ENCODE measurements at places on chromosomes 13 and 19.
A peak's percentile ranks its signal among the peaks of the same experiment; 100 is the strongest.

DNA sequence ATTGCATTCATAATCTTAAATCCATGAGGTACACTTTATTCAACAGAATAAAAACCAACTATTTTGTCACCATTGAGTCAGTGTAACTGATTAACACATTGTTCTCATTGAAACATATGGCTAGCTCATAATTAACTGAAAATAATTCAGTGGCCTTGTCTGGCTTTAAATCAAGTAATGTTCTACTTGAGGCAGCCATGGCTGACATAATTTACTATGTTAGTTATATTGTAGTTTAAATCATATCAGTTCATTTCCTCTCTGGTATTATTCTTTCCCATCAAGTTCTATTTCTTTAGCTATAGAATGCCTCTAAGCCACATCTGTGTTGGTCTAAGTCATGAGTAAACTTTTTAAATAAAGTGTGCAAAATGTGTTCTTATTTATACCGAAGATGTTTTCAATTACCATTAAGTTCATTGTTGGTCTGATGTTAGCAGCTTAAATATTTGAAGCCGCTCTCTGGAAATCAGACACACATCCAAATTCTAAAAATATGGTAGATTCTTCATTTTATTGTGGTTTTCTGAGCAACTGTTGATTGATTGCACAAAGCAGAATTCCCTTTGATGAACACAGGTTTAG lies 393.7 kb downstream of the GPC6 start:
- no peak for DNase-seq

GRCh38 chr19:47776568-47776967 lies 1.9 kb upstream of the SELENOW start:
- DNase-seq = no peak

DNA sequence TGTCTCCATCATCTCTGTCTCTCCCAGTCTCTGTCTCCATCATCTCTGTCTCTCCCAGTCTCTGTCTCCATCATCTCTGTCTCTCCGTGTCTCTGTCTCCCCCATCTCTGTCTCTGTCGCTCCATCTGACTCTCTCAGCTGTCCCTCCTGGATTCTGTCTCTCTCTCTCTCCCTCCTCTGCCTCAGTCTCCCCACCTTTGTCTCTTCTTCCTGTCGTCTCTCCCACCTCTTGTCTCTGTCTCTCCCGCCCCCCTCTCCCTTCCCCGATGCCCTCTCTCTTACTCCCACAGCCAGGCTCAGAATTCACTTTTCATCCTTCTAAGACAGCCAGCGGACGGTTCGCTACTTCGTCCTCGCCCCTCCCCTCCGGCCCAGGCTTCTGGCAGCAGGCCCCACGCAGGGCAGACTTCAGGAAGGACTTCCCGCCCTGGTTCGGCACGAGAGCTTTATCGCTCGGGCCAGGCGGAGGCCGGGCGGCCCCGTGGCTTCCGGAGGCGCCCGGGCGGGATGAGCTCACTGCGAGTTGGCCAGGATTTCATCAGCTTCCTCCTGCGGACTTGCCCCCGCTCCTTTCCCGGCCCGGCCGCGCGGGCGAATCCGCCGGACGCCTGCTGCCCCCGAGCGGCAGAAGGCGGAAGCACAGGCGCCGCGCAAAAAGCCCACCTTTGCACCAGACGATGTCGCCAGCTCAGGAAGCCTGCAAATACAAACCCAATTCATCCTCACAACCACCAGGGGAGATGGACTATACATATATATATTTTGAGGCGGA lies 12.4 kb upstream of the CCDC9 start:
- DNase-seq = peak; percentile 93

- no peak for DNase-seq
Observed at GRCh38 chr13:52921194-52921593, 72.8 kb upstream of the PCDH8 start.

DNA sequence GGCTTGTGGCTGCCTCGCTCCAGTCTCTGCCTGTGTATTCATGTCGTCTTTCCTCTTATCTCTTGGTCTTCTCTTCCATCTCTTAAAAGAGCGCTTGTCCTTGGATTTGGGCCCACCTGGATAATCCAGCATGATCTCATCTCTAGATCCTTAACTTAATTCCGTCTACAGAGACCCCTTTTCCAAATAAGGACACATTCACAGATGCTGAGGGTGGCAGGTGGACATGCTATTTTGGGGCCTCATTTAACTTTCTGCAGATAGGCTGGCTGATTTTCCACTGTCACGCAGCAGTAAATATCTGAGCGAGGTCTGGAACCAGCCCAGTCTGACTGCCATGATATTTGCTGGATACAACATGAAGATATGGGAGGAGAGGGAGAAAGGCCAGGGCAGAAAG lies 41.5 kb upstream of the TSHZ3 start:
- no peak for DNase-seq

- DNase-seq = no peak
Observed at GRCh38 chr19:23558541-23558940, 128.5 kb downstream of the ZNF675 start.

GRCh38 chr19:48637948-48638830 lies 1.0 kb upstream of the DBP start:
- DNase-seq = no peak

DNA sequence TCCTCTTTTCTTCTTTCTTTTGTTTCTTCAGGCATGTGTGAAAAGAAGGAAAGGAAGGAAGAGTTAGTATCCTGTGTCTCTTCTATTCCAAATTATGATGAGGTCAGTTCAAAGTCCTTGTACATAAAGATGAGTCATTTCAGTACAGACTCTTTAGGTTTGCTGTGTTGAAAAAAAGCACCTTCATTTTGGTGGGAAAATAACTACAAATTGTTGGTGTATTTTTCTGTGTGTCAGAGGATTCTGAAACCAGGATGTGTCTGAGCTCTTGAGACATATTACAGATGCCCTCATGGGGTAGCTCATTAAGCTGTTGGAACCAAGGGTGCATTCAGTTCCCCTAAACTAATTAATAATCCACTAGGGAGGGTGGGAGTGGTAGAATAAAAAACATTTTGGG lies 5.8 kb upstream of the HSPH1 start:
- no peak for DNase-seq

DNA sequence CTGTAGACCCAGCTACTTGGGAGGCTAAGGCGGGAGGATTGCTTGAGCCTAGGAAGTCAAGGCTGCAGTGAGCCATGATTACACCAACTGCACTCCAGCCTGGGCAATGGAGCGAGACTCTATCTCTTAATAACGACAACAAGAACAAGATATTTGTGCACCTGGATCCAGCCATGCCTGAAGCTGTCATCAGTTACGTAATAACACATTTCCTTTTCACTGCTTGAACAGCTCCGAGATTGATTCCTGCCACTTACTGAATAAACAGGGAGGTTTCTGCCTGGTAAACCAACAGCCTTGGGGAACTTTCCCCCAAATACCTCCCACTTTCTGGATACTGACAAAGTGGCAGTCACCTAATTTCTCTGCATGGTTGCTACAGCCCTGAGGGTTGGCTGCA lies 5.4 kb downstream of the KANK2 start:
- no peak for DNase-seq

DNA sequence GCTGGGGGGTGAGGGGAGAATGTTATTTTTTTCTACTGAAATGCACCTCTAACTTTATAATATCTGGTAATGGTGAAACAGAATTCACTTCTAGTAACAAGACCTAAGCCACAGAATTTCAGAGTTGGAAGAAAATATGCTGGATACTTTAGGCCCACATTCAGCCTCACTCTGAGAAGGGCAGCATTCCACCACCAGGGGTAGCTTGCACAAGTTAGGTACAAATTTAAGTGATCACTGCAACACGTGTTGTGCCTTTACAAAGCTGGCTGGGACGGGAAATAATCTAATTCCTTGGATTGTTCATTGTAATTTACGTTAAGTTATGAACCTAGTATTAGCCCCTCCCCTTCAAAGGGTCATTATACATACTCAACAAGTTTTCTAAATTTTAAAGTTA lies 192.3 kb downstream of the RGCC start:
- no peak for DNase-seq

DNA sequence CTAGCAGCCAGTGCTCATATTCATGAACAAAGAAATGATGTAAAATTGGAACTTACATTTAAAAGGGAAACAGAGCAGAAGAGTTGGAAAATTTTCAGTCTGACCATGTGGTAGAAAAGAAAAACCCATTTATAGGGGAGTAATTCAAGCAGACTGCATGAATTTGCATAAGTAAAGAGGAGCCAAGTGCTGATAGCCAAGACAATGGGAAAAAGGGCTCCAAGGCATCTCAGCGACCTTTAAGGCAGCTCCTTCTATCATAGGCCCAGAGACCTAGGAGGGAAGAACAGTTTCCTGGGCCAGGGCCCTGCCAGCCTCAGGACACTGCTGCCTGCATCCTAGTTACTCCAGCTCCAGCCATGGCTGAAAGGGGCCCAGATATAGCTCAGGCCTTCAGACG lies 7.5 kb downstream of the DNAJC3 start:
- no peak for DNase-seq

DNA sequence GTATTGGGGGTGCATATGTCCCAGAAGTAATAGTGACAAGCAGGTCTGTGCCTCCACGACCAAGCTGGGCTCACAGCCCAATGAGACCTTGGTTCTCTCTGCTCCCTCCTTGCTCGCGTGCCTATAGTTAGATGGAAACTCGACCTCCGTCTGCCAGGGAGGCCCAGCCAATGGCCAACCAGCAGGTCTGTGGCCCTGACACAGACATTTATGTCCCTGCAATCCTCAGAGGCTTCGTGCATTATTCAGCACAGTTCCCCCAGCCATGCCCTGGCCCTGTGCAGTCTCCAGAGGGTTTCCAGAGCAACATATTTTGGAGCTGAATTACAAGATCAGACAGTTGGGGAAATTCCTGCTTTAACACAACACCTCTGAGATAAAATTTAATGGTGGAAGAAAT lies 105.1 kb downstream of the UQCRFS1 start:
- DNase-seq = no peak

DNA sequence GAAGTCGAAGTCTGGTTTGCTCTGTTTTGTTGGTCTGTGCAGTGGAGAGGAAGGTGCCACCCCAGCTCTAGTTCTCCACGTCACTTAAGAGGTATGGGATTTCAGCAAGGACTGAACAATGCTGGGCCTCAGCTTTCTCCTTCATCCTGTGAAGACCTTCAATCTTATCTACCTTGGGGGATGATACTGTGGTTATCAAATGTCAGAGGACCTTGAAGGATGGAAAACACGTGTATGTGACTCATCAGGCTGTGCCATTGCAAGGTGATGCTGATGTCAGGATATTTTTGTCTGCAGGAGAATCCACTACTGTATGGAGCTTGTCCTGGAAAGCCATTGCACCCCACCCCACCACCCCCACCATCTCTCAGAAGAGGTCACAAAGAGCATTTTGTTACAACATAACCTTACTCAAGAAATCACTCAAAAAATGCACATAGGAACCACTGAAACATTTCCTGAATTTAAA lies 81.4 kb upstream of the UQCRFS1 start:
- DNase-seq = peak; percentile 6

DNA sequence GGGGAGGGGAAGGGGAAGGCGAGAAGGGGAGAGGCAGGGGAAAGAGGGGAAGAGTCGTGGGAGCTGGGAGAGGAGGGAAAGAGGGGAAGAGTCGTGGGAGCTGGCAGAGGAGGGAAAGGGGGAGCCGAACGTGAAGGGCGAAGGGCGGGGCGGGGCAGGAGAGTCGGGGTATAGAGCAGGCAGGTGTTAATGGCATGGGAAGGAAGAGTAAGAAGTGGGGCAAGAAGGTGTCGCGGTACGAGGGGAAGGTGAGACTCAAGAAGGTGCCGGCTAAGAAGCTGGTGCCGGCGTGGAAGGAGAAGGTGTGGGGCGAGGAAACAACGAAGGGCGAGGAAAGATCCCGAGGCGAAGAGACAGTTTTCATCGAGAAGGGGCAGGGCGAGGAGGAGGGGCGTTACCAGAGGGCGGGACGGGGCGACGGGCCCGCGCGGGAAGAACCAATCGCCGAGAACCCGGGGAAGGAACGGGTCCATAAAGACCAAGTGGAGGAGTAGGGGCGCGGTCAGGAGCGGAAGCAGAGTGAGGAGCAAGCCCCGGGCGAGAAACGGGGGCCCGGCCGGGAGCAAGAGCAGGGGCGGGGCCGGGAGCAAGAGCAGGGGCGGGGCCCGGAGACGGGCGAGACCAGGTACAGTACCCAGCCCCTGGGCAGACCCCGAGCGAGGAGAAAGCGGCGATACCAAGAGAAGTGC lies 463 bp downstream of the CATSPERG start:
- DNase-seq = peak; percentile 99

- no peak for DNase-seq
Observed at GRCh38 chr19:31258211-31259052, 90.8 kb downstream of the TSHZ3 start.

DNA sequence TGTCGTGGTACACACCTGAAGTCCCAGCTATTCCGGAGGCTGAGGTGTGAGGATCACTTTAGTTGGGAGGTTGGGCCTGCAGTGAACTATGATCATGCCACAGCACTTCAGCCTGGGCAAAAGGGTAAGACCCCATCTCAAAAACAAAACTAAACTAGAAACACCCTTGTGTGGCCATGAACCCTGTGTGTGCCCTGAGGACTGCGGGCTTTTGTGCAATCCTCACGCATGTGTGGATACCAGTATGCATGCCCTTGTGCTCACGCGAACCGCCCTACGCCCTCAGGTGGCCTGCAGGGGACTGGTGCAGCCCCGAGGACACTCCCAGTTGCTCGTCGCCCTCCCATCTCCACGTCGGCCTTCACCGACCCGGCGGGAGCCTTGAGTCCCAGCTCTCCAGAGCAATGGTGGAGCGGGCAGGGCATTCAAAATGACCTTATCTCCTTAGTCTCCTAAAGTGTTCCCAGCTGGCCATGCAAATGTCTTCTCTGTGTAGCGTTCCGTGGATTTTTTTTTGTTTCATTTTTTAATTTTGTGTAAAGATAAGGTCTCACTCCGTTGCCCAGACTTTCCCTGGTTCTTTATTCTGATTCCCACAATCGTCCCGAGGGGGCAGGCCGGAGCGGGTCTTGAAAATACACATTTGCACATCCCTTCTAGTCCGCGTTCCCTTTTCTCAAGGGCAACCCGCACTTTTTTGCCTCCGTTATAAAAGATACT lies 868 bp upstream of the EGLN2 start:
- no peak for DNase-seq

GRCh38 chr19:1057176-1057855 lies 9.7 kb upstream of the ARHGAP45 start:
- DNase-seq = no peak

DNA sequence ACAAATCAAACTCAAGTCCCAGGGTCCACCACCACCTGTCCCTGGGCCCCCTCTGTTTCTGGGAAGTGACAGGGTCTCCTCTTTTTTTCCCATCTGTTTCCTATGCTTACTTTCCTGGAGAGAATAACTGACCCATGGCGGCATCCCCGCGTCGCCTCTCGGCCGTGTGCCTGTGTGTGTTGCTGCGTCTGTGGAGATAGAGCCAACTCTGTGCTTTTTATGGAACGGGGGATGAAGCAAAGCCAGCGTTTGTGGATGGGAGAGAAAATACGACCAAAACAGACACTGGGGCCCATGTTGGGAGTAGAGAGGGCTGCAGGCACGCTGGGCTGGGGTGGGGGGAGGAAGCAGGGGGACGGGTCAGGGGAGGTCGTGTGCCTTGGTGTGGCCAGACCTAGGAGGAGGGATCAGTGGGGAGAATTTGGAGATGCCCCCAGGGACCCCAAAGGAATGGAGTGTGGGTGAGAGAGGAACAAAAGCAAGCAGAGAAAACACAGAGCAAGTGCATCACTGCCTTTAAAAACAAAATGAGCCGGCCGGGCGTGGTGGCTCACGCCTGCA lies 16.6 kb downstream of the PLK5 start:
- DNase-seq = no peak

- DNase-seq = no peak
Observed at GRCh38 chr19:29947871-29948270, 5.8 kb downstream of the URI1 start.
